ENCODE measurements at places on chromosomes 16 and 17.
A peak's percentile ranks its signal among the peaks of the same experiment; 100 is the strongest.

GRCh38 chr16:62408760-62409159 lies 372.5 kb upstream of the CDH8 start:
- DNase-seq: no peak

- DNase-seq: no peak
Measured at GRCh38 chr16:48959204-48959603, 322.4 kb downstream of the CBLN1 start.

DNA sequence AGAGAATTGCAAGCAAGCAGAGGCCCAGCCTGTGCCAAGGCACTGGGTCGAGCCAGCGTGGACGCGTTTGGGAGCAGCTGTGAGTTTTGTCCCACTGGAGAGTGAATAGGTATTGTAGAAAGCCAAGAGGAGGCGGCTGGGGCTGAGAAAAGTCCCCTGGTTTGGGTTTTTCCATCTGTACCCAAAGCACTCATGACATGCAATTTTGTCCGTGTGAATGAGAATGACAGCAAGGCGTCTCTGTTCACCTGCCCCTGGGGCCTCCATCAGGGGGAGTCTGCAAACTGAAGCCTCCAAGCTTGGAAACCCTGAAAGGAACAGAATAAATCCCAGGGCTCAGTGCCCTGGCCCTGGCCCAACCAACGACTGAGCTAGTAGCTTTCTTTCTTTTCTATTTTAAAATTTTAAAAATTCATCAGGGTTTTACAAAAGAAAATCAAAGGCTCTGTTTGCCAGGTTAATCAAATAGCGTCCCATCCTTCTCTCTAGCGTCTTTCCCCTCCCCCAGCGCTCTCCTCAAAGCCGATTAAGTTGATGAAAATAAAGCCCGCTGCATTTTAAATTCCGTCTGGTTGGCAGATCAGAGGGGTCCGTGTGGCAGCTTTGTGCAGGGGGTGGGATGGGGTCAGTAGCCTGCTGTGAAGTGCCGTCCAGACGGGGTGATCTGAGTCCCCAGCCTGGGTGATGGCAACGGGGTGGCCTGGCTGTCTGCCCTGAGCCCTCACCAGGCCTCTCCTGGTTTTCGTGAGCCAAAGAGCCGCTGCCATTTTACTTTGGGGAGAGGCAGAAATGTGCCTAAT lies 171.0 kb downstream of the KATNIP start:
- DNase-seq: no peak

- DNase-seq: peak; percentile 56
Measured at GRCh38 chr17:44865231-44865660, 17.6 kb downstream of the HIGD1B start.

- no peak for DNase-seq
Measured at GRCh38 chr16:52393448-52393847, 153.5 kb downstream of the TOX3 start.

- DNase-seq: no peak
Measured at GRCh38 chr17:20111538-20111937, 102.4 kb downstream of the SPECC1 start.

GRCh38 chr16:57426356-57426755 lies 20.8 kb downstream of the CIAPIN1 start:
- no peak for DNase-seq
